ENCODE measurements at places on chromosomes 5 and 9. TPM values are rescaled to one million over a fixed set of nuclear protein-coding genes. Genes with fewer than 3 reads are reported as not detected.

- H3K4me1 ChIP-seq: peaks cover 34% of the 10 kb centered on the region
- H3K27ac ChIP-seq: peak overlapping the region; percentile 91
- H3K4me3 ChIP-seq: peak overlapping the region; percentile 8
- no peaks in the 10 kb centered on the region for H3K36me3 ChIP-seq
These were observed 184.4 kb upstream of the IER5L start for GRCh38 chr9:129362287-129363000.

GRCh38 chr9:114792396-114792795 is 13.4 kb downstream of the TNFSF15 start:
- no peak for DNase-seq
- H3K4me1 ChIP-seq: peaks cover 20% of the 10 kb centered on the region
- H3K36me3 ChIP-seq: peaks cover 48% of the 10 kb centered on the region
- H3K4me3 ChIP-seq: no peak overlapping the region

- peaks cover 5% of the 10 kb centered on the region for H3K36me3 ChIP-seq
- H3K4me3 ChIP-seq: no peak overlapping the region
- no peaks in the 10 kb centered on the region for H3K27me3 ChIP-seq
These were observed 227.3 kb downstream of the MLLT3 start for GRCh38 chr9:20394969-20395368.

DNA sequence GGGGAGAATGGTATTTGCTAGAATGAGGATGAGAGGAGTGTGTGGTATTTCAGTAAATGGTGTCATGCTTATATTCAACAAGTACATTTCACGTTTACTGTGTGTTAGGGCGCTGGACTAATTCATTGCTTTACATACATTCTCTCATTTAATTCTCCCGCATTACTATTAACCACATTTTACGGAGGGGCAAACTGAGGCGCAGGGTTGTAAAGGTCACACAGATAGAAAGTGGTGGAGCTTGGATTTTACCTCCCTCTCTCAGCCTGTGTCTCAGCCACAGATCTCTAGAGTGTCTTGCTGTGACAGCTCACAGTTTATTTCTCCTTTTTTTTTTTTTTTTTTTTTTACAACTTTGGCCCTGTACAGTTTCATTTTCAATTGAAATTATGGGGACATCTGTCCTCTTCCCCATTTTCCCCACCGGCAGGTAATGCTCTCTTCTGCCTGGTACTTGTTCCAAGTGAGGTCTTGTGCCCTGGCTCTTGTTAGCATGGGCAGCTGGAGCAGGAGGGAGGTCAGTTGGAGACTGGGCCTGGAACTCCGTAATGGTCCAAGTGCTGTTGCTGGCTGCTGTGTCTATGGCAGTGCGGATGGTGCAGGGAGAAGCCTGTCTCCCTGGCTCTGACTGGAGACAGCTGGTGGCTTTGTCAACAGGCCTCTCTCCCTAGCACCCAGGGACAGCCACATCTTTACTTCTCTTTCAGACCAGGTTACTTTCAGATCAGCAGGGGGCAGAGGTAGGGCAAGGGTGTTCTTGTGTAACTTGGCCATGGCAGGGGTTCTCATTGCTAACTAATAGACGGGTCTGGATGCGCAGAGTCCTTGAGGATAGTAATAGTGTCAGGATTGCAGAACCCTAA is 20.5 kb upstream of the NDST1 start:
- no peak for DNase-seq
- H3K4me1 ChIP-seq: peaks cover 59% of the 10 kb centered on the region
- no peaks in the 10 kb centered on the region for H3K27me3 ChIP-seq
- no peaks in the 10 kb centered on the region for H3K36me3 ChIP-seq
- peak overlapping the region; percentile 69 for H3K4me3 ChIP-seq
- H3K27ac ChIP-seq: peak overlapping the region; percentile 93

DNA sequence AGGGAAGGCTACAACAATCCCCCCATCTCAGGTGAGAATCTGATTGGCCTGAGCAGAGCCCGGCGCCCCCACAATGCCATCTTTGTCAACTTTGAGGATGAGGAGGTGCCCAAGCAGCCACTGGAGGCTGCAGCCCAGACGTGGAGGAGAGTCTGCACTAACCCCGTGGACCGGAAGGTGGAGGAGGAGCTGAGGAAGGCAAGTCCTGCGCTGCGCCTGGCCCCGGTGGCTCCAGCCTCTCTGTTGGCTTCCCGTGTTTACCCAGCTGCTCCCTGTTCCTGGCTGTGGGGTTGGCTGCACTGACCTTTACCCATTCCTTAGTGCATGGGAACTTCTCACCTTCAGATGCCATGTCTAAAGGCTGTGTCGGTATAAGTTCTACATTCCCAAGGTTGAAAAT is 11.0 kb upstream of the CEL start:
- no peak overlapping the region for H3K4me3 ChIP-seq
- no peaks in the 10 kb centered on the region for H3K27me3 ChIP-seq
- H3K4me1 ChIP-seq: no peaks in the 10 kb centered on the region

DNA sequence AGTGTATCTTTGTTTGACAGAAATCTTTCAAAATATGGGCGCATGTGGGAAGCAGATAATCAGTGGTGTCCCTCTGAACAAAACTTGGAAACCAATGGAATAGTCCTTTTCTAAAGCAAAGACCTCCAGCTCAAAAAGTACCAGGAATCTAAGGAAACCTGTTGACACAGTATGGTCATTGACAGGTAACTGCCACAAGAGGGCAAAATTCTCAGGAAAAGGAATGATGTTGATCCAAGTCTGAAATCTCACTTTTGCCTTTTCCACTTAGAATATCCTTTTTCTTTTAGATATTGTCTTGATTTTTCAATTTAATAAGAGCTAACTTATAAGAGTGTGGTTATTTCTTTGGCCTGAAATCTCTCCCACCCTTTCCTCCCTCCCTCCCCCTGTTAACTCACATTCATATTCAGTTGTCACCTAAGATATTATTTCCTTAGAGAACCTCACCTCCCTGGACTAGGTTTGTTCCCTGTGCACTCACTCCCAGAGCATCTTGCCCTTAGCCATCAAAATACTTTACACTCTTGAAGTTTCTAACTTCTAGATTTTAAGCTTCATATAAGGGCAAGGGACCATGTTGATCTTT is 59.0 kb upstream of the BARX1 start:
- DNase-seq: no peak
- no peak overlapping the region for H3K4me3 ChIP-seq
- no peaks in the 10 kb centered on the region for H3K36me3 ChIP-seq
- no peak overlapping the region for H3K27ac ChIP-seq
- peaks cover 5% of the 10 kb centered on the region for H3K4me1 ChIP-seq
- H3K27me3 ChIP-seq: peaks cover 9% of the 10 kb centered on the region

GRCh38 chr5:148778882-148779281 is 47.5 kb upstream of the ADRB2 start:
- H3K27ac ChIP-seq: no peak overlapping the region
- peaks cover 3% of the 10 kb centered on the region for H3K27me3 ChIP-seq
- no peaks in the 10 kb centered on the region for H3K36me3 ChIP-seq
- no peak for DNase-seq

- H3K4me3 ChIP-seq: no peak overlapping the region
- H3K36me3 ChIP-seq: no peaks in the 10 kb centered on the region
- no peak for DNase-seq
- H3K27me3 ChIP-seq: peaks cover 11% of the 10 kb centered on the region
- H3K4me1 ChIP-seq: peaks cover 18% of the 10 kb centered on the region
These were observed 484.8 kb downstream of the ZSWIM6 start for GRCh38 chr5:61816585-61817450.

- H3K36me3 ChIP-seq: no peaks in the 10 kb centered on the region
- peaks cover 8% of the 10 kb centered on the region for H3K27me3 ChIP-seq
- H3K4me1 ChIP-seq: no peaks in the 10 kb centered on the region
- no peak for DNase-seq
These were observed 202.9 kb downstream of the ACTL7B start for GRCh38 chr9:108652851-108653250.

DNA sequence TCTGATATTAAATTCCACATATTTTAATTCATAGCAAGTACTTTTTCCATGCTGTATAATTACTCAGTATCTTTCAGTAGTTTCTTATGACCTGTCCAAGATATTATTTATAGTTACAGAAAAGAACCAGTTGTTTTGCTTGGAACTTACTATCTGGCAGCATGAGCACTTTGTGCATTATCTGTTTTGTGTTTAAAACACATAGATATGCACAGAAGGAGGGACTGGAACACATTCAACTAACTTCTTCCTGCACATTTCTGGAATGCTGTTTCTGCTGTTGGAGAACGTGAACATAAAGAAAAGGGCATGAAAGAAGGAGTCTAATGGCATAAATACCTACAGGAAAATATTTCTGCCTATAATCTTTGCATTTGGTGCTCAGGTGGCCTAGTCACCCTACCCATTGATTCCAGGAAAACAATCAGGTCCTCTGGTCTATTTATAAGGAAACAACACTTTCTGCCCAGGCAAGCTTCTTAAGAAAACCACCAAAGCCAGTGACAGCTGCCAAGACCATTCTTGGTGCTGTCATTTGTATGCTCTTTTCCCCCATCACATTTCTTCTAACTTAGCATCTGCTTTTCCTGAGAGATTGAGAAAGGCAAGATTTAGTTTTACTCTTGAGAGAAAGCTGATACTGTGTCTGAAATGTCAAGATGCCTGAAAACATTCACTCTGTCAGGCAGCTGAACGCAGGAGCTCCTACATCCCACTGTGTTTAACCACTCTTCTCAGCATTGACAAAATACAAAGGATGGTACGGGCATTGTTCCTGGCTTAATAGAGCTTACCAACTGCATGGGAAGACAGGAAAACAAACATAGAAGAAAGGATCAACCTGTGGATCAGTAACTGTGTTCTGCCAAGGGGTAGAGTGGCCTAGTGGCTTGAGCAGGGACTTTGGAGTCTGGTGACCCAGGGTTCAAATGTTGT is 40.3 kb downstream of the RAB3C start:
- H3K4me1 ChIP-seq: peaks cover 6% of the 10 kb centered on the region
- DNase-seq: no peak
- H3K4me3 ChIP-seq: no peak overlapping the region
- peak overlapping the region; percentile 19 for H3K27ac ChIP-seq
- H3K27me3 ChIP-seq: peaks cover 4% of the 10 kb centered on the region

GRCh38 chr5:168162464-168162863 is 129.0 kb upstream of the WWC1 start:
- no peak overlapping the region for H3K27ac ChIP-seq
- peaks cover 9% of the 10 kb centered on the region for H3K4me1 ChIP-seq
- H3K27me3 ChIP-seq: no peaks in the 10 kb centered on the region
- no peak overlapping the region for H3K4me3 ChIP-seq
- no peaks in the 10 kb centered on the region for H3K36me3 ChIP-seq

GRCh38 chr5:32780508-32780919 is 69.4 kb downstream of the NPR3 start:
- H3K36me3 ChIP-seq: no peaks in the 10 kb centered on the region
- H3K27ac ChIP-seq: no peak overlapping the region
- no peak overlapping the region for H3K4me3 ChIP-seq
- peaks cover 16% of the 10 kb centered on the region for H3K27me3 ChIP-seq

DNA sequence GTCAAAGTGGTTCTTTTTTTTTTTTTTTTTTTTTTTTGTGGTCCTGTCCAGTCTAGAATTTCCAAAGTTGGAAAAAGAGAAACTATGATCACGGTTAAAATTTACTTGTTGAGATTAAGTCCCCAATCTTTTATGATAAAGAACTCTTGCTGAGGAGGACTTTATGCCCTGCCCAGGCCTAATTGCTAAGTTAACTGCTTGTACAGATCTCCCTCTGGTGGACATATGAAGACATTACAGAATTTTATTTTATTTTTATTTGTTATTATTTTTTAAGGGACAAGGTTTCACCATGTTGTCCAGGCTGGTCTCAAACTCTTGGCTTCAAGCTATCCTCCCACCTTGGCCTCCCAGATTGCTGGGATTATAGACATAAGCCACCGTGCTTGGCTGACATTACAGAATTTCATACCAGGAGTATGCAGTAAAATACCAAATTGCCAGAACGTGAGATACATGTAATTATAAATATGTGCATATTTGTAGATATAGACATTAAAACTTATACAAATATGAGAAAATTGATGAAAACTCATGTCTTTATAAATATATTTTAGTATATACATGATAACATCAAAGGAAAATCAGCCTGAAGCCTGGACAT is 91.2 kb downstream of the RFK start:
- no peak overlapping the region for H3K27ac ChIP-seq
- H3K36me3 ChIP-seq: no peaks in the 10 kb centered on the region
- DNase-seq: no peak
- H3K27me3 ChIP-seq: peaks cover 1% of the 10 kb centered on the region

DNA sequence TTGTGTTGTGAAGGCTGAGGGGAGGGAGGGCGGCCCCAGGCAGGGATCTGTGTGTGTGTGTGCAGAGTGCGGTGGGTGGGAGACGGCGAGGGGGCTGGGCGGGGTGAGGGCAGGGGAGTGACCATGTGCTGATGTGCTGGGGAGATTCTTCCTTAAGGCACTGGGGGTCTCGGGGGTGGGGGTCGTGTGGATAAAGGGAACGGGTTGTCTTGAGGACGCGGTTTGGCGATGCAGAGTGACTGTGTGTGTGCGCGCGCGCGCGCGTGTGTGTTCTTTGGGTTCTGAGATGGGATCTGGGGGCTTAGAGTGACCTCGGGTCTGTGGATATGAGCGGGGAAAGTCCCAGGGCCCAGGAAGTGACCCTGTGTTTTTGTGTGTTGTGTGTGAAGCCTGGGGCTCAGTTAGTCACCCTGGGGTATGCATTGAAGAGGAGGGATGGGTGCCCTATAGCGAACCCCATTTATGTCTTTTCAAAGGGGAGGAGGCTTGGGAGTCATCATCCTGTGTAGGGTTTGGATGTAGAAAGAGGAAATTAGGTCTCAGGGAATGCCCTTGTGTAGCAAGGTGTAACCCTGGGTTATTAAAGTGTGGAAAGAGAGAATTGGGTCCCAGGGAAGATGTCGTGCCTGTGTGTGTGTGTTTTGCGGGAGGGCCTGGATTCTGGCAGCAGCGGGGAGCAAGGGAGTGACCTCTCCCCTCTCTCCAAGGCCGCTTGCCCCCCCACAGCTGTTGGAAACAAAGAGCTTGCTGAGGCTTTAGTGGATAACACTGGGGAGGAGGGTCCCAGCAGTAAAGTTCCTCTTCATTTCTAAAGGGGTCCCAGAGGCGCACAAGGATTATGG is 1.4 kb downstream of the TMEFF1 start:
- peaks cover 14% of the 10 kb centered on the region for H3K4me1 ChIP-seq
- no peaks in the 10 kb centered on the region for H3K27me3 ChIP-seq
- peak overlapping the region; percentile 74 for H3K4me3 ChIP-seq
- peaks cover under 1% of the 10 kb centered on the region for H3K36me3 ChIP-seq

DNA sequence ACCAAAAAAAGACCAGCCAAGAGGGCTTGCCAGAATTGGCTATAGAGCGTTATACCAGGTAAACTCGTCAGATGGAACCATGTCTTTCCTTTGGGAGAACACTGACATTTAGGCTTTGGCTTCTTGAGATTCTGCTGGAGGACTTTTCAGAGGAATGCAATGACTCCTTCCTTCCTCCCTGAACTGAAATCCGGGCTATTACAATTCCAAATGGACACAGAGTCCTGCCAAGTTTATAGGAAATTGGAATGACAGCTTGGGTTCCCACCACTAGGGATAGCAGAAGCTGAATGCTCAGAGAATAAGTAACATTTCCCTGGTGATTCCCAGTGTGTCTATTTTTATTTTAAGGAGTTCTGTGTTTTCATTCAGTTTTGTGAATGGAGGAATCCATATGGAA is 143.0 kb downstream of the FGF1 start:
- H3K27ac ChIP-seq: peak overlapping the region; percentile 24
- H3K4me3 ChIP-seq: no peak overlapping the region
- peaks cover 45% of the 10 kb centered on the region for H3K4me1 ChIP-seq
- DNase-seq: no peak

- H3K27me3 ChIP-seq: no peaks in the 10 kb centered on the region
- no peak overlapping the region for H3K27ac ChIP-seq
- H3K4me1 ChIP-seq: peaks cover 15% of the 10 kb centered on the region
- H3K4me3 ChIP-seq: no peak overlapping the region
- peaks cover 16% of the 10 kb centered on the region for H3K36me3 ChIP-seq
- no peak for DNase-seq
These were observed 53.7 kb downstream of the IPO11 start for GRCh38 chr5:62465985-62466925.

LCN6 gene
- not detected for total RNA-seq

EIF4E1B gene
- not detected for total RNA-seq

NDOR1 gene
- total RNA-seq: 22.4 TPM

SMC5 gene
- total RNA-seq: 48.9 TPM

ECSCR gene
- 0.29 TPM for total RNA-seq

Data from mesothelial cell of epicardium (in vitro differentiated cells).